CD4-positive, alpha-beta T cell treated with Interleukin-15 for 4 hours (primary cell): ENCODE measurements at places on chromosomes 12 and 14.

DNA sequence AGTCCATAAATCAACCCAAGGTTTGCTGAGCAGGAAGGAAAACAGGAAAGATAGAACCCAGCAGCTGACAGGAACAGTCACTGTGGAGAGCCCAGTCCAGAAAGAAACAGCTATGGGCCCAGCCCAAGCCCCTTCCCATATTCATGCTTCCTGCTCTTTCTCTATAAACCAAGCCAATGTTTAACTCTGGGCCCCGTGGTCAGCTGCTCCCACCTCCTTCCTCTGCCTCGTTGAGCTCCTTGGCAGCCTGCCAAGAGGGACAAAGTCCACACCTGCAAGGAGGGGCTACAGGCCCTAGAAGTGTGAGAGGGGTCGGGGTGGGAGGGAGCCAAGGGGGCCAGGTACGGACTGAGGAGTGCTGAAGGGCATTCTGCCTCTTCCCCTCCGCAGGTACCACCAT, 10.0 kb downstream of the SLC6A13 start:
- no peak for DNase-seq

DNA sequence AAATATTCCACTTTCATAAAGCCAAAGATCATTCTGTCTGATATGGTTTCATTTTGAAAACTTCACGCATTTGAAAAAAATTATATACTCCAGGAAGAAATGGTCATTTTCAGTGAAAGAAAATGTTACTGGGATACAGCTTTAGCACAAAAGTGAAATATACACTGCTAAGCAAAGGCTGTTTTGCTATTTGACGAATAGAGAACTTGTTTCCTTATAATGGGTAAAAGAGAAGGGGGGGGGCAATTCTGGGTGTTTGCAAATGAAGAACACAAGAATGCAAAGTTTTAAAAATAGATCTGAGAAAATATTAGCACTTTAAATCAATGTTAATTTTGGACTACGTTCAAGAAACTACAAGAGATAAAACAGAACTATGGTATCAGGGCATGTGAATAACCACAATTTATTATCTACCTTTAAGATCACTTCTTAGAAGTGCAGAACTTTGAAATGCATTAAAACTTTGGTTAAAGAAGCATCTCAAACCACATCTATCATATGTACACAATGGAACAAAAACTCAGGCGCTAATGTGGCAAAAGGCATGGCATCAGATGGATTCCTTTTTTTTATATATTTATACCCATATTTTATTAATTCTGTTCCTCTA, 51.1 kb downstream of the EFCAB11 start:
- DNase-seq = peak; percentile 10

GRCh38 chr14:59460378-59460777, 4.8 kb downstream of the GPR135 start:
- no peak for DNase-seq

GRCh38 chr14:68824517-68825347, 31.9 kb upstream of the ZFP36L1 start:
- peak; percentile 32 for DNase-seq

GRCh38 chr12:58886474-58886873, 33.8 kb downstream of the LRIG3 start:
- no peak for DNase-seq

DNA sequence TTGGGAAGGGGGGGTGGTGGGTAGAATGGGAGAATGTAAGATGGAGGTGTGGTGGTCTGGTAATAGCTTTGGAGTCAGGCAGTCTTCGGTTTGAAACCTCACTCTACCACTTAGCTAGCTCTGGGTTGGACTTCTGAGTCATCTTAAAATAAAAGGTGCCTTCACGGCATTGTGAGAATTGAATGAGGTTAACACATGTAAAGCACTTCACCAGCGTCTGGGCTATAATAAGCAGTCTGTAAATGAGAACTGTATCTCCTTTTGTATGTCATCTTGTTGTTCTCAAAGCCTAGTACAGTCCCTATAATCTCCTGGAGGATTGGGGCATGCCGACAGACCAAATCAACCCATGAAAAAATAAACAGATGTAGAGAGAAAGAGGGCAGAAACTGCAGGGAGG, 11.2 kb downstream of the C2CD5 start:
- no peak for DNase-seq

GRCh38 chr14:89681086-89682018, 264.3 kb upstream of the FOXN3 start:
- peak; percentile 20 for DNase-seq
